Inflammatory macrophage treated with lipopolysaccharide for 1 hour (primary cell): ENCODE measurements at places on chromosomes 1 and 21.

GRCh38 chr1:21189421-21189820, 12.7 kb upstream of the EIF4G3 start:
- DNase-seq: no peak

DNA sequence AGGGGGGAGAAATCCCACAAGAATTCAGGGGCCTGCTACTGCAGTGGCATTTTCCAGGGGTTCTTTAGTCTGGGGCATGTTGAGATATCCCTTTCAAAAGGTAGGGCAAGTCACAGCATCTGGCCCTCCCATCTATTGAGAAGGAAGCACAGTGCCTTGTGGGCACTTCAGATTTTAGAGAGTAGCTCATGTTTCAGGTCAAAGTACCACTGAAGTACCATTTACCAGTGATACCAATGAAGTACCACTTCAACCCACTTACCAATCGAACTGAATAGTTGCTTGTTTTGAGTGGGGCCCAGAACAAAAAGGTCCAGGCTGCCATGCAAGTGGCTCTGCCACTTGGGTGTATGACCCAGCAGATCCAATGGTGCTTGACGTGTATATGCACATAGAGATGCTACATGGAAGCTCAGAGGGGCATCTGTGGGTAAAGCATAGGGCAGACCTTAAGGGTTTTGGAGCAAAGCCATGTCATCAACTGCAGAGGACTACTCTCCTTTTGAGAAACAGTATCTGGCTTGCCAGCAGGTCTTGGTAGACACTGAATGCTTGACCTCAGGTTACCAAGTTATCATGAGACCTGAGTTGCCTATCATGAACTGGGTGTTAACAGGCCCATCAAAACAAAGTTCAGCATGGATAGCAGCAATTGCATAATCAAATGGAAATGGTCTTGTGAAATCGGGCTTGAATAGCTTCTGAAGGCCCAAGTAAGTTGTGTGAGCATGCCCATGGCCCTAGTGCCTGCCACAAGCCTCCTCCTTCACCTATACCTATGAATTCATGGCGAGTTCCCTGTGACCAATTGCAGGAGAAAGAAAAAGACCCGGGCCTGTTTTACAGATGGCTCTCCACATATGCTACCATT, 23.5 kb downstream of the PLA2G2D start:
- peak; percentile 10 for DNase-seq

DNA sequence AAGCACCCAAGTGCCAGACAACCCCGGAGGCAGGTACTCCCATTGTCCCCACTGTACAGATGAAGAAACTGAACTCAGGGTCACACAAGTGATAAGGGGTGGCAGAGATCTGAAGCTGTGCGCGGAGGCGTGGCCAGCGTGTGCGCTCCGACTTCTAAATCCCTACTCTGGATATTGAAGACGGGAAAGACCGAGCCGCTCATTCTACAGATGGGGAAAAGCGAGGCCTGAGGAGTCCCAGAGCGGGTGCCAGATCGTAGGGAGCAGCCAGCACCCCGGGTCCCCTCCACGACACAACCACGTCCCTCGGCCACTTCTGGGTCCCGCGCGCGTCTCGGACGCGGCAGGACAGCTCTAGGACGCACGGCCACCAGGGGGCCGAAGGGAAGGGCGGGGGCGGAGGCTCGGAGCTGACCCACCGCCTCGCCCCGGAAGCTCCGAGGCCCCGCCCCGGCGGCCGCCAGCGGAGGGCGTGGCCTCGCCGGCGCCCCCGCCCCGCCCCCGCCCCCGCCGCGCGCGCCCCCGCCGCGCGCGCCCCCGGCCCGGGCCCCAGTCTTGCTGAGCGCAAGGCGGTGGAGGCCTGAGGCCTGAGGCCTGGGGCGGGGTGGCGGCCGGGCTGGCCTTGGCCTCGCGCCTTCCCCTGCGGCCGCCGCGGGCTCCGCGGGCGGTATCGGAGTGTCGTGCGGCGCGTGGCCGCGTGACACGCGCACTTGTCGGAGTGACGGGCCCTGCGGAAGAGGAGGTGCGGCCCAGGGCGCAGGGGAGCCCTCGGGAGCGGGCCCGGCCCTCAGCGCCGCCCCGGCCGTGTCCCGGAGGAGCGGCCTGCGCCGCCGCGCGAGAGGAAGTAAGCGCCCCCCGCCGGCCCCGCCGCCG, at the start of gene H6PD:
H6PD (plus strand) TSS at position 552 of the 873 bp plus-strand sequence. CDS start 10,161 bp downstream, outside the sequence.
- peak; percentile 79 for DNase-seq

DNA sequence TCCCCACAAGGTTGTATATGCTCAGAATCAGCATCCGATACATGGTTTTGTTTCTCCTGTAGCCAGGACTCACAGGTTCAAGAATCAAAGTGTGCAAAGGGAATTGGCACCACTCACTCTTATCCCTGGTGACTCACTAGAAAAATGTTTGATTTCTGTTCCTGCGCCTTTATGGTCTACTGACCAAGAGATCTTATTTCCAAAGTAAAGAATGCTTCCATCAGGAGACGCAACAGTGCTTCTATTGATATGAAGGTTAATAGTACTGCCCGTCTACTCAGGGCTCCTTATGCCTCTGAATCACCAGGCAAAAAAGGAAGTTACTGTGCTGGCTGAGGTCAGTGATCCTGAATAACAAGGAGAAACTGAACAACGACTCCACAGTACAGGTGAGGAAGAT, 1392.0 kb upstream of the PRMT6 start:
- no peak for DNase-seq
